ENCODE measurements at places on chromosomes 6 and 20.
A peak's percentile ranks its signal among the peaks of the same experiment; 100 is the strongest.

- no peak for DNase-seq
These were observed 21.0 kb upstream of the IFNGR1 start for GRCh38 chr6:137240168-137240567.

DNA sequence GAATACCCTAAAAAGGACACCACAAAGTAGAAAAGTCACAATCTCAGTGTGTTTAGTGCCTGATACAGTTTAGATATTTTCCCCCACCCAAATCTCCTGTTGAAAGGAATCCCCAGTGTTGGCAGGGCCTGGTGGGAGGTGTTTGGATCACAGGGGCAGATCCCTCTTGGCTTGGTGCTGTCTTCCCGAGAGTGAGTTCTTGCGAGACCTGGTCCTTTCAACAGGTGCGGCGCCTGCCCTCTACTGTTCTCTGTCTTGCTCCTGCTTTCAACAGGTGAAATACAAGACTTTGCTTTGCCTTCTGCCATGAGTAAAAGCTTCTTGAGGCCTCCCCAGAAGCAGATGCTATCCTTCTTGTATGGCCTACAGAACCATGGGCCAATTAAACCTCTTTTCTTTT lies 534.3 kb upstream of the NRSN1 start:
- no peak for DNase-seq

GRCh38 chr6:137734875-137735182 lies 132.2 kb upstream of the TNFAIP3 start:
- no peak for DNase-seq

DNA sequence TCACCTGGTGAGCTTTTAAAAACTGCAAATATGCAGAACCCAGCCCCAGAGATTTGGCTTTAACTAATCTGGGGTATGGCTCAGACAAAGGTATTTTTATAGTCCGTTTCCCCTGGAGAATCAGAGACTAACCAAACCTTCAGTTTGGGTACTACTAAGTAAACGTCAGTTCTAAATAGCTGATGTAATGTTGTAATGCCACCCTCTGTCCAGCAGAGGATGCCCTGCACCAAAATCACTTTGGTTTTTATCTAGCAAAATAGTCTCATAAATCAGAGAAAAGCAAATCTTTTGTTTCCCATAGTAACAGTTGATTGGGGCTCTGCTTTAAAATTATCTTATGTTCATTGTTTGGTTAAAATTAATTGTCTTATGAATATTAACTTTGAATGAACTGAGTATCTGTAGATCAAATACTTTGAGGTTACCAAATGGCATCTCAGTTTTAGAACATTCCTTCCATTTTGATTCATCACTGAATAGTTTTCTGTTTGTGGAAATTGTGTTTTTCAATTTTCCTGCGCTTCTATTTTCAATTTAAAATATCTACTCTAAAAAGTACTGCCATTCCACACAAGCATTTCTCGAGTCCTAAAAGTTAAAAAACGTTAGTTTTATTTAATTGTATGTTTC lies 278.3 kb upstream of the PLCB4 start:
- DNase-seq: peak; percentile 21

- DNase-seq: no peak
These were observed 35.9 kb downstream of the PHACTR3 start for GRCh38 chr20:59640267-59640666.

- no peak for DNase-seq
These were observed 176.6 kb upstream of the POU3F2 start for GRCh38 chr6:98657764-98658163.

GRCh38 chr6:117375446-117375845 lies 50.3 kb downstream of the ROS1 start:
- no peak for DNase-seq

- DNase-seq: no peak
These were observed 10.9 kb upstream of the F13A1 start for GRCh38 chr6:6331393-6331792.

- DNase-seq: no peak
These were observed 99.9 kb downstream of the OTOR start for GRCh38 chr20:16848061-16848460.

- no peak for DNase-seq
These were observed 380.9 kb downstream of the CDKAL1 start for GRCh38 chr6:20915156-20915555.

DNA sequence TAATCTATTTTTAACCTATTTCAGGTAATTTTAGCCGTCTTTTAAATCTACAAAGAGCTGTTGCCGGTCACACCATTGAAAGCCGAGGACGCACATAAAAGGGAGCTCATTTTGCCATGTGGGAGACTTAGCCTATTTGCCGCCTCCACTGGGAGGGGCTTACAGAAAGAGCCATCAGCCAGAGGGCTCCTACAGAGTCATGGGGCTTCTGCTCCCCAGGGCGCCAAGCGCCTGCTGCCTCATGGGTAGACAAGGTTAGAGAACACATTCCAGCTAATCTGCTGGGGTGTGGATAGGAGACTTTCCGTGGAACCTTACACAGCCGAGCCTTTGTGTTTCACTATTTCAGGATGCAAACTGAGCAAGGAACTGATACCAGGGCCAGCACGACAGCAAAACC lies 12.6 kb downstream of the PCMTD2 start:
- DNase-seq: no peak

- no peak for DNase-seq
These were observed 209.0 kb upstream of the CITED2 start for GRCh38 chr6:139583420-139583819.

DNA sequence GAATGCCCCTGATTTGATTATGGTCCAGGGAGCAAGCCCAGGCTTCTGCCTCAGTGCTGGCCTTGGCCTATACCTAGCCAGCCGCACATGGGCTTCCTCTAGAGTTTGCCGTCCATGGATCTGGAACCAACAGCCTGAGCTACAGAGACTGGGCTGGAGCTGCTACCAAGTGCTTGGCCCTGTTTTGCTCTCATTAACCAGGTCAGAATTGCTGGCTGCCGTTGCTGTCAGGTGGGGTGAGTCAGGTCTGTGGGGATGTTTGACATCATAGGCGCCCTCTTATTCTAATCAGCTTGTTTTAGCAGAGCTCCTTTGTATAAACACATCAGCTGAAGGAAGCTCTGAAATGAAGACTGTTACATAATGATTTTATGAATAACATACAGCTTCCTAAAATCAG lies 83.1 kb upstream of the PHACTR2 start:
- no peak for DNase-seq

DNA sequence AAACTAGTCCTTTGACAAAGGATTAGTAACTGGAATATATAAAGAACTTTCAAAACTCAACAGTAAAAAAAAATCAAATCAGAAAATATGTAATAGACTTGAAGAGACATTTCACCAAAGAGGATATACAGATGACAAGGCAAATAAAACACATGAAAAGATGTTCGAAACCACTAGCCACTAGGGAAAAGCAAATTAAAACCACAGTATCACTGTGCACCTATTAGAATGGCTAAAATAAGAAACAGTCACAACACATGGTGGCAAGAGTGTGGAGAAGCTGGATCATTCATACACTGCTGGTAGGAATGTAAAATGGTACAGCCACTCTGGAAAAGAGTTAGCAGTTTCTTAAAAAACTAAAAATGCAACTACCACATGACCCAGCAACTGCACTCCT lies 14.9 kb downstream of the ZBTB2 start:
- no peak for DNase-seq

GRCh38 chr6:38370653-38371601 lies 268.8 kb downstream of the BTBD9 start:
- no peak for DNase-seq

DNA sequence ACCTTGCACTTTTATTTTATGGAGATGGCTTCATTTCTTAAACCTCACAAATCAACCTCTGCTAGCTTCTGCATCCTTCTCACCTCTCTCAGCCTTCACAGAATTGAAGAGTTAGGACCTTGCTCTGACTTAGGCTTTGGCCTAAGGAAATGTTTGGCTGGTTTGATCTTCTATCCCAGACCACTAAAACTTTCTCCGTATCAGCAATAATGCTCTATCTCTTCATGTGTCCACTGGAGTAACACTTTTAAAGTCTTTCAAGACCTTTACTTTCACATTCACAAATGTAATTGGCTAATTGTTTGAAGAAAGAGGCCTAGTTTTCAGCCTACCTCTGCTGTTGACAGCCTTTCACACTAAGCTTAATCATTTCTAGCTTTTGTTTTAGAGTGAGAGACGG lies 212.9 kb downstream of the TTLL2 start:
- no peak for DNase-seq

DNA sequence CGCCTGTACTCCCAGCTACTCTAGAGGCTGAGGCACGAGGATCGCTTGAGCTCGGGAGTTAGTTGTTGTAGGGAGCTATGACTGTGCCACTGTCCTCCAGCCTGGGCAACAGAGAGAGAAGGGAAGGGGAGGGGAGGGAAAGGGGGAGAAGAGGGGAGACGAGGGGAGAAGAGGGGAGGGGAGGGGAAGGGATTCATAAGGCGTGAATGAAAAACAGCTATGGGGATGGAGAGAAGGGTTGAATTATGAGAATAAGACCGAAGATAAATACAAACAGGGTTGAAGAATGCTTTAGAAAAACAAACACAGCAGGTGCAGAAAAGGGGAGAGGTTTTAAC lies 106.0 kb downstream of the TRIM27 start:
- no peak for DNase-seq

- DNase-seq: no peak
These were observed 141.8 kb upstream of the PTPN1 start for GRCh38 chr20:50368386-50368785.

All from cerebellar nuclear complex (tissue), 1 donor.